ENCODE measurements at places on chromosomes 2 and 18.

DNA sequence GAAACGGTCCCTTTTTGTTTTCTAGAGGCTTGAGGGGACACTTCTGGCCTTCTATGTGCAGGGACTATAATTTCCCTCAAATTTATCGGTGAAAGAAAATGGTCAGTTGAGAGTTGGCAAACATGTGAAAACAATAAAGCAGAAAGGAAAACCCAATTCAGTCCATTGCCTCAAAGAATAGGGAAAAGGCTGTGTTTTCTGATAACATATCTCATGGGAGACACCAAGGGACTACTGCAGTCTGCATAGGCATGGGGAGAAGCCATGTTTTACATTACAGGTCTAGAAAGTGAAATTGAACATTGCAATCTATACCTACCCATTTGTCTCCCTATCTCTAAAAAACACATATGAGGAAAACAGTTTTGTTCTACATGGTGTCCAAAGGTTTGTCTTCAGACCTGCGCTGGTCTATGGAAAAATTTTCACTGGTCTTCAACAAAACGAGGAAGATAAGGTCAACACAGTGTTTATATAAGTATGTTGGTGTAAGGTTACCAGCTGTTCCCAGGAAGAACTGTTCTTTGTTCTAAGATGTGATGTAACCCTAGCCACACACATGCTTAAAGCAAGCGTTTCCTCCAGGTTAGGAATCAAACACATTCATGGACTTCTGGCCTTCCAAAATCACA lies 179.7 kb downstream of the MREG start:
- DNase-seq = peak; percentile 96

GRCh38 chr2:166870346-166870745 lies 17.9 kb upstream of the XIRP2 start:
- DNase-seq = no peak

DNA sequence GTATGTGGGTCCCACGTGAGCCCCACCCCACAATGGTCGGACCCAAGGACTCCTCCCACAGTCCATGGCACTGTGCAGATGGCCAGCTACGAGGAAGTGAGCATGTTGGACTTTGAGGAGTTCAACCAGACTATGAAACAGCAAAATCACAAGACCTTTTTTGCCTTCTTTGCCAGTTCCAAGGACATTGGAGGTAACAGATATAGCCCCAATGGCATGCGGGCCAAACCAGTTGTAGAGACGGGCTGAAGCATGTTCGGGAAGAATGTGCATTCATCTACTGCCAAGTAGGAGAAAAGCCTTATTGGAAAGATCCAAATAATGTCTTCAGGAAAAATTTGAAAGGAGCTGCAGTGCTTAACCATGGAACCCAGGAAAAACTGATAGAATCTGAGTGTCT lies 12.6 kb downstream of the DNER start:
- no peak for DNase-seq

GRCh38 chr2:57809230-57809629 lies 237.4 kb upstream of the VRK2 start:
- DNase-seq = no peak

DNA sequence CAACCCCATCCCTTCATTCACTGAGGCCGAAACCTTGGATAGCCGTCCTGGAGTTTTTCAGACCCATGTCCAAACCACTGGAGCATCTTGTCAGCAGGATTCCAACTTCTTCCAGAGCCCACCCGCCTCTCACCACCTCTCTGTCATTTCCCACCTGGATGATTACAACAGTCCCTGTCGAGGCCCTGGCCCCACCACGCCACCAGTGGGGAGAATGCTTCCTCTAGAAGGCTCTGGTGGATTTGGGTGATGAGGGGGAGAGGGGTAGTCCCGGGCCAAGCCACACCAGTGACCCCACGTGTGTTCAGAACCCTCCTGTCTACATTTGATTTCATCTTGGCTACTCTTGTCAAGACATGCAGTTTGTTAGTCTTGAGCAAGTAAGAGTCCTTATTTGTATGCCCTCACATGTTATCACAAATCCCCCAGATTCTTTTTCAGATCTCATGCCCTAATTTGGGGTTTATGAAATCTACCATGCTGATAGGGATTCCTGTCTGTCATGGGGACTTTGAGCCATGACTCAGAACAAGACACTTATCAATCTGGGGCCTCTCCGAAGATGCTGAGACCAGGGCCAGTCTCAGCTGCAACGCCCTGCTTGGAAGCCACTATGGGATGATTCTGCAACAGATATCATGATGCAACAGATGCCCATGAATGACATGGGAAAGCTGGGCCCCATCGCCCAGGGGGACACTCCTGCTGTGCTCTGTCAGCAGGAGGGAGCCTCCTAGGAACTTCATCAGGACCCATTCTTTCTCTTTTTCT lies 186.1 kb downstream of the ZFP36L2 start:
- peak; percentile 27 for DNase-seq

DNA sequence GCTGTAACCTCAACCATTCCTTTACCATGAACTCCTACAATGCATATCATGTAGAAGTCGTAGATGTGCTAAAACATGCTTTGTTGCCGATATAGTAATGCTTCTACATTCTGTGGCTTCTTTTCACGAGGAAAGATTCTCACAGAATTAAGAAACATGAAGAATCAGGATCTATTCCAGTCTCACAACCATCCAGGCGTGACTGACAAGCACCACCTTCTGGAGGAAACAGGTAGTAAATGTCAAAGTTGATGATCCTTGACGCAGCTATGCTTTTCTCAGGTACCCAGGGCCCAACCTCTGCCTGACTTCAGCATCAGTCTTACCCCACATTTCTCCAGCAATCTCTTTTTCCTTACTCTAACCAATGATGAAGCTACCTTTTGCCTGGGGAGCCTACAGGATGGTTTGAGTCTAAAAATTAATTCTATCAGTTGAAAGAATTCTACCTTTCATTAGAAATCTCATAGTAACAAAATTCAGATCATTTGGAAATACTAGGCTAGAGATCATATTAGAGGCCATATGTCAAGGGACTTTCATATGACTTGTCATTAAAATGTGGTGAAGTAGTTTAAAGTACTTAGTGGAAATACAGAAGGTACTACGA lies 123.3 kb upstream of the RND3 start:
- DNase-seq = peak; percentile 75

- DNase-seq = peak; percentile 73
Measured at GRCh38 chr2:150234787-150235446, 252.6 kb downstream of the RND3 start.

GRCh38 chr2:107414376-107414775 lies 412.3 kb upstream of the RGPD4 start:
- no peak for DNase-seq

DNA sequence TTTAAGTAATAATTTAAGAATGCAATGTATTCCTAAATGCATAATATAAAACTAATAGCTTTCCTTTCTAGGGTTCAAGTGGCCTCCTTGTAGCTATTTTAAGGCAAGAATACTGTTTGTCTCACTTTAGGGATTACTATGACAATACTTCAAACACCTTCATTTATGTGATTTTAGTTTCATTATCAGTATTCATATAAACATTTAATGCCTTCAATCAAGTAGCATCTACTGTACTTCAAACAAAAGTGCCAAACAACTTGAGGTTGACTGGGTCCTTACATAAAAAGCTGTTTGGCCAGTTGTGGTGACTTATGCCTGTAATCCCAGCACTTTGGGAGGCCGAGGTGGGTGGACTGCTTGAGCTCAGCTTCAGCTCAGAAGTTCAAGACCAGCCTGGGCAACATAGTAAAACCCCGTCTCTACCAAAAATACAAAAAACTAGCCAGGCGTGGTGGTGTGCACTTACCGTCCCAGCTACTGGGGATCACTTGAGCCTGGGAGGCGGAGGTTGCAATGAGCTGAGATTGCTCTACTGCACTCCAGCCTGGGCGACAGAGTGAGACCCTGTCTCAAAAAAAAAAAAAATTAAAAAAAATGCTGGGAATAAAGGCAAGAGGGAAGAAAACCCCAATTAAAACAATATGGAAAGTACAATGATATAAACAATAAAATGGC lies 9.3 kb downstream of the MEX3C start:
- DNase-seq = no peak

GRCh38 chr2:17793803-17794354 lies 22.4 kb upstream of the MSGN1 start:
- DNase-seq = peak; percentile 23

GRCh38 chr2:237486819-237487448 lies at the start of gene MLPH:
TSS of gene MLPH (plus strand) at chr2:237487251. CDS start at chr2:237493427, 6,176 bp downstream.
- peak; percentile 64 for DNase-seq

- DNase-seq = no peak
Measured at GRCh38 chr2:172889768-172890430, 154.3 kb downstream of the RAPGEF4 start.

GRCh38 chr2:98503481-98504105 lies 58.9 kb downstream of the INPP4A start:
- no peak for DNase-seq

GRCh38 chr2:43294973-43295603 lies 68.7 kb upstream of the ZFP36L2 start:
- DNase-seq = no peak

DNA sequence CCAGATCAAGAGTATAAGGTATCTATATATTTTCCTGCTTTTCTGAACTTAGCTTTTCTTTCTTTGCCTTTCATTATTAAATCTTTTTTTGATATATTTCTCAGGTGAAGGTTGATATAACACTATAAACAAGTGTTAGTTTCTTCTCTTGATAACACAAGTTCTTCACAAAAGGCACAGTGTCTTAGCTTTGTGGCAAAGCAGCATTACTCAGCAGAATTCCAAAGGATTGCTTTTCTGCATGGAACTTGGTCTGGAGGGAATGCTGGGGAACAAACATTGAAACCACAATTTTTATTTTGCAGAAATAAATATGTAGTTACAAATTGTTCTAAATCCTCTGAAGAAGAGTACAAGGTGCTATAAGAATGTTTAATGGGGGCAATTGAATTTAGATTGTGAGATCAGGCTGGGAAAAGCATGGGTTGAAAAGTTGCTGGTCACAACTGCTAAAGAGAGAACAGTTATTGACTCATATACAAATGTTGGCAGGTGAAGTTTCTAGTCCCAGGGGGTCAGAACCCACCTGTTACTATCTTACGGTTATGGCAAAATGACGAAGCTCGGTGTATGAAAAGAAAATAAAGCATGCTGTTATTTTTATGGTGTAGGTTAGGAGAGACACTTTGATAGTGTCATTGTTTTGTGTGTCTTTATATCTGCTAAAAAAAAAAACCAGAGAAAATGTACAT lies 68.2 kb downstream of the UBR3 start:
- DNase-seq = peak; percentile 40

DNA sequence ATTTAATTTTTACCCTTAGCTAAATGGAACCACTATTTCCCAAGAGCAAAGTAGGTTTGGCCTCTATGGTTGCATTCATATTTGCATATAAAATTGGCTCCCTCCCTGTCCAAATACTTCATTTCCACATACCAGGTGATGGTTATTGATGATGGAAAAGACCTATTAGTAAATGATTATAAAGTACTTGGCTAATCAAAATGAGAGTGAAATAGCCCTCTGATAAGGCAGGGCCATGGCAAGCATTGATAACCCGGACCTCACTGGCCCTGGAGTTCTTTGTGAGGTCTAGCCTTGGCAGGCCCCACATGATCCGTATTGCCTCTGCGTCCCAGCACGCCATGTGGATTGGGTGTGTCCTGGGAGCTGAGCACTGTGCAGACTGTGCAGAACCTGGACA lies 201.1 kb upstream of the GATA6 start:
- no peak for DNase-seq

GRCh38 chr2:134468776-134469175 lies 214.9 kb downstream of the MGAT5 start:
- DNase-seq = no peak

- DNase-seq = no peak
Measured at GRCh38 chr18:45682181-45682580, 41.8 kb upstream of the SLC14A1 start.

DNA sequence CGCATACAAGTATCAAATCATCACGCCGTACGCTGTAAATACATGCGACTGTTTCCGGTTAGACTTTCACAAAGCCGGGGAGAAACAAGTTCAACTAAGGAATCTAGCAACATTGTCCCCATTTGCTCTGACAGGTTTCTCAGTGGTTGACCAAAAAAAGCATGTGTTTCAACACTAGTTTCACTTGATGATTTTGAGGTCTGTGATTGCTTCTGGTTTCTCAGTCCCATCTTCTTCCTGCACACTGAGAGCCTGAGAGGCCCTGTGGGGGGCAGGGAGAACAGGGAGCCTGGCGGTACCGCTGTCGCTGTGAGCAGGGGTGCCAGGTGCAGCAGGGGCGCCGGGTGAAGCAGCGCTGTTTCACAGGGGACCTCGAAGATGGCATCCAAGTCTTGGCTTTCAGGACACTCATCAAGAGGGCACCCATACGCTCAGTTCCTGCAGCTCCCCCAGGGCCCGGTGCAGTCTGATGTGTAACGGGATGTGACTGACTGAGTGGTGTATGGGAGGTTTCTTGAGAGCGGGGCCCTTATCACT lies 270.9 kb downstream of the TWIST2 start:
- no peak for DNase-seq

- DNase-seq = peak; percentile 13
Measured at GRCh38 chr2:181203916-181204315, 223.5 kb downstream of the UBE2E3 start.

- peak; percentile 36 for DNase-seq
Measured at GRCh38 chr2:226611944-226612318, 187.7 kb downstream of the IRS1 start.

GRCh38 chr2:191691016-191691735 lies 13.2 kb downstream of the NABP1 start:
- DNase-seq = peak; percentile 95

DNA sequence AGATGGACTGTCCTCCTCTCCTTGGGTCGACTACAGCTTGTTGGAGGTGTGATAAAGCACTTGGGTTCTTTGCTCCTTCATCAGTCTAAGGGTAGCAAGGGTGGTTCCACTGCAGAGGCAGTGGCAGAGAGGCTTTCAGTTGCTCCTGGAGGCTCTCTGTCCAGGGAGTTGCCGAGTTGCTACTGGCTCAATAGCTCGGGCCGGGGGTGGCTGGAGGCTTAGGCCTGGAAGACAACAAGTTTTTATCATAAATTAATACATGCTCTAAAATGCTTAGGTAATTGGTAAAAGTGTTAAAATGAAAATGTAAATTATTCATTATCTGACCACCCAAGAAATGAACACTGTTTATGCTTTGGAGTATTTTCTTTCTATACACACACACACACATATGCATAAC lies 162.0 kb upstream of the NRP2 start:
- no peak for DNase-seq

DNA sequence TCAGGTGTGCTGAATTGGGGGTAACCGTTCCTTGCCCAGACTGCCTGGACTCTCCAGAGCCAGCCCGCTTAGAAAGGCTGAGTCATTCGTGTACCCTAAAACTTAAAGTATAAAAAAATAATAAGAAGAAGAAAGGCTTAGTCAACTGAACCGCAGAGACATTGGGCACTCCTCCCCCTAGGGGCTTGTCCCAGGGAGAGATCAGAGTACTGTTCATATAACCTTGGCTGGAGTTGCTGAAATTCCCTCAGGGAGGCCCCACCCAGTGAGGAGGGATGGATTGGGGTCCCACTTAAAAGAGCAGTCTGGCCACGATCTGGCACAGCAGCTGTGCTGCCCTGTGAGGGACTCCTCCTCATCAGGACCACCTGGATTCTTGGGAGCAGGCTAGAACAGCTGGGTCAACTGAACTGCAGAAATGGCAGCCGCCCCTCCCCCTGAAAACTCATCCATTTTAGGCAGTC lies 37.2 kb downstream of the ANKRD12 start:
- DNase-seq = no peak

Data from choroid plexus epithelial cell (primary cell).